ENCODE measurements at places on chromosomes 7 and 10.

- no peak for DNase-seq
These were observed 61.3 kb upstream of the BICC1 start for GRCh38 chr10:58451193-58451889.

- no peak for DNase-seq
These were observed 520.2 kb upstream of the GRM3 start for GRCh38 chr7:86123476-86123875.

DNA sequence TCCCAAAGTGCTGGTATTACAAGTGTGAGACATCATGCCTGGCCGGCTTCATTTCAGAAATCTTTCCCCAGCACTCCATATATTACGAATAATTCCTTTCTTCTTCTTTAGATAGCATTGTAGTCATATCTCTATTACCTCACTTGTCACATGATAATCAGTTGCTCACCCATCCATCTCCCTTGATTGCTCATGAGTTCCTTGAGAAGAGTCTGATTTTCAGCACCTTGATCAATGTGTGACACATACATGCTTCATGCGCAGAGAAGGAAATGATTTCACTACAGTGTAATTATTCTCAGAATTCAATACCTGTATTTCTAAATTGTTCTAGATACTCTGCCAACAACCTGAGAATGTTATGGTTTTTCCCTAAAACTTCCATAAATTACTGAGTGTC is 26.7 kb upstream of the GGCT start:
- no peak for DNase-seq

- DNase-seq: no peak
These were observed 485.8 kb downstream of the PLXDC2 start for GRCh38 chr10:20302033-20302432.

- peak; percentile 29 for DNase-seq
These were observed 267.2 kb downstream of the GLRX3 start for GRCh38 chr10:130403153-130404075.

DNA sequence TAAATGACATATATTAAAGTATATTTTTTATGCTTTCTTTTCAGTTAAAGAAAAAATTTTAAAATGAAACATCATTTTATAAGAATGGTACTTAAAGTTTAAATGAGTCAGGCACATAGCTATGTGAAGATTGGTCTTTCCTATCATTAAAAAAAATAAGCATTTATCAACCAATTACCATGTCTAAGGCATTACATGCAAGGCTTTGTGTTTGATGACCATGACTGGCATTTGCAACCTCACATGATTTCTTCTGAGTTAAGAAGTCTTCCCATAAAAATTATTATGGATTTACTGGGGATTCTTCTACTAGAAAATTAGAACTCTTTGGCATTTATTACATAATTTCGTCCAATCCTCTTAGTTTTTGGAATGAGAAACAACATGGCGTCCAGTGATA is 776.1 kb downstream of the MAGI2 start:
- DNase-seq: no peak

GRCh38 chr7:132655131-132655727 is 79.0 kb upstream of the PLXNA4 start:
- DNase-seq: no peak

GRCh38 chr10:100978121-100978900 is 9.0 kb downstream of the MRPL43 start:
- DNase-seq: peak; percentile 34

- DNase-seq: no peak
These were observed 25.3 kb downstream of the DNMBP start for GRCh38 chr10:99984211-99985034.

DNA sequence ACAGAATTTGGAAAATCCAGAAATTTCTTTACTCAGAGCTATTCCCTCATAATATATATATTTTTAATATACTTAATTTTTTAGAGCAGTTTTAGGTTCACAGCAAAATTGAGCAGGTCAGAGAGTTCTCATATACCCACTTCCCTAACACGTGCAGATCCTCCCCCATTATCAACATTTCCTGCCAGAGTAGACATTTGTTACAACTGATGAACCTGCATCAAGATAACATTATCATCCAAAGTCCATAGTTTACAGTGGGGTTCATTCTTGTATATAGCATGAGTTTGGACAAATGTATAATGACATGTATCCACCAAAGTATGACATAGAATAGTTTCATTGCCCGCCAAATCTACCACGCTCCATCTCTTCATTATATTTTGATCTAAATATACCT is 170.0 kb downstream of the PTEN start:
- DNase-seq: no peak

DNA sequence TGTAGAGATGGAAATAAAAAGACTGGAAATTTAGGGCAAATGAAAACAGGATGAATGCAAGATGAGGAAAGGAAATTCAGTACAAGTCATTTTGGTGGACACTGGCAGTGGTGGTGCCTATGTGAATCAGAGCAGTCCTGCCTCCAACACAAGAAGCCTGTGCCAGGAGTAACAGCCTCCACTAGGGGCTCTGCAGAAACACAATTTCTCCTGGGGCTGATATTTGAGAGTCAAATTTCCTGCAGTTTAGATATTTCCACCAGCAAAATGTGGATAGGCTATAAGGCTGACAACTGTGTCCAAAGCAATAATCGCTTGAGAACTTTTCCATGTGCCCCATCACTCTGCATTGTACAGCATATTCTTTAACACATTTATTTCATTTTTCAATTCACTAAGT is 4.7 kb upstream of the PLXDC2 start:
- DNase-seq: peak; percentile 61

- DNase-seq: no peak
These were observed 7.1 kb upstream of the KCNIP2 start for GRCh38 chr10:101850749-101851148.

DNA sequence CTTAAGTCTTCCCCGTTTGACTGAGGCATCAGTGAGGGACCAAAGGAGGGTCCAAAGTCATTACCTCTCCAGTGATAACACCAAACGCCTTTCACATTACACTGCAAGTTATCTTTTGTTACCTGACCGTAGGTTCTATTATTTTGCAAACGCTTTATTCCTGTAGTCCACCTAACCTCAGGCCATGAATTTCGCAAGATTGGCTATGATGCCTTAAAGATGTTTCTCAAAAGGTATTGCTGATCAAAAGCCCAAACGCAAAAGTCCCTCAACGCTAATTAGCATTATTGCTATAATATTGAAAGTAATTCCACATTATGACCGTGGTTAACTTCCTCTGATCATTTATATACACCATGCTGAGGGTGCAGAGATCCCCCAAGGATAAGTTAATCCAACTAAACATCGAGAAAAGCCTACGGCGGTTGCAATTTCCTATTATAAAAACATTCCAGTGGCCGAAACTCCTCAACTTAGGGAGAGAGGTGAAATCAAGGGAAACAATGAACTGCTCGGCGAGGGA is 649 bp downstream of the DNA2 start:
- no peak for DNase-seq

GRCh38 chr10:96987842-96988175 is 155.7 kb downstream of the LCOR start:
- peak; percentile 76 for DNase-seq

DNA sequence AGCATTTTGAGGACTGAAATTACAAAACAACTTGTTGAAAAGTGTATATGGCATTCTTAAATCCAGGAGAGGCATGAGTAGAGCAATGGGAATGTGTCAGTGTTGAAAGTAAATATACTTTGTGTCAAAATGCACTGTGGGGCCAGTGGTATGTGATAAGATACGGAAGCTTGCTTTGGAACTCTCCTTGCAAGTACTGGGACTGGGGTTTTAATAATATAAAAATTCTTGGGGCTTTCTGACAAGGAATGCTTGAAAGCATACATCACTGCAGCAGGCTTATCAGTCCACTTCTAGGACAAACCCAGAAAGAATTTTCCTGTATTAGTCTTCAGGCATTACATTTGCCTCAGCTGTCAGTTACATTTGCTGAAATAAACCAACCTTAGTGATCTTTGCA is 472.8 kb upstream of the FZD8 start:
- no peak for DNase-seq

GRCh38 chr10:14625192-14625631 is 149.5 kb downstream of the FAM107B start:
- DNase-seq: no peak

GRCh38 chr10:7534480-7534852 is 123.6 kb upstream of the SFMBT2 start:
- DNase-seq: no peak

DNA sequence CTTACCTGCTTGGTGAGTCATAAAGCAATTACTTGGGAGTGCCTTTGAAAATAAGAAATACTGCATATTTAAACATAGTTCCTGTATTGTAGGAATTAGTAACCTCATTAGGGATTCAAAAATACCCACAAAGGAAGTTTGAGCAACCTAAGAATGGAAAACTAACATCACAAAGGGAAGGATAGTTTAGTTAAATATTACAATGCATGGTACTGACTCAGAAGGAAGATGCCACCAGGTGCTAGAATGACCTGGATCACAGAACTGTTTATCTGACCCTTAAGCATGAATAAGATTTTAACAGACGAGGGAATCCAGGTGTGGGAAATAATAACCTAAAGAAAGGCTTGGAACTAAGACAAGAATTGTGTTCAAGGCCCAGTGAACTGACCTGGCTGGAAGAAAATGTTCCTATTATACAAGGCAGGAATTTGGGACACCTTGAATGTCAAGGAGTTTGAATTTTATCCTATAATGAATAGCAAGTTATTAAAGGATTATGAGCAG is 106.4 kb downstream of the GSAP start:
- no peak for DNase-seq

DNA sequence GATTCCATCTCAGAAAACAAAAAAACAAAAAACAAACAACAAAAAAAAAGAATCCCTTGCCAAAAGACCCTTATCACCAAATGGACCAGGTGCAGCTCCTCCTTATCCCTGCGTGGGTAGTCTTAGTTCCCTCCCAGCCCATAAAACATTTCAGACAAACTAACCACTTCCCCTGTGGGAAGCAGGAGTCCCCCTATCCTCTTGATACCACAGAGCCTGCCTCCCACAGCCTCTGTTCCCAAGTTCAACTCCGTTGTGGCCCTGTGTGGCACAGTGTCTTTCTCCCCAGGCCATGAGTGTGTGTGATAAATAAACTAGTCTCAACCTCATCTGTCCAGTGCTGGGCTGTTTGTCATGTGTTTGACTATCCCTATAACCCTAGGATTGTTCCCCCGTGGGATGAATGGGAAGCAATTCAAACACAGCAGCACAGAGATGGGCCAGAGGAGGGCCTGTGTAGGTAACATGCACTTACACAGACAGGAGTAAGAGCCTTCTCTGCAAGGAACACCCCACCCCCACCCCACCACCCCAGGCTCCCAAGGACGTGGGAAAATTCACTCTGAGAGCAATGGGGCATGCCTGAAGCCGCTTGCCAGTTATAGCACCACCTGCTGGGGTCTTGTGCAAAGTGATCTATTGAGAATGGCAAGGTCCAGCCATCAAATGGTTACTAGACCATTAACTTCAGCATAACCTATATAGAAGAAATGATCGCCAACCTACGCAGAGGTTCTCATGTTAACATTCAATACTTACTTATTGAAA is 147.1 kb upstream of the GHITM start:
- DNase-seq: peak; percentile 81

DNA sequence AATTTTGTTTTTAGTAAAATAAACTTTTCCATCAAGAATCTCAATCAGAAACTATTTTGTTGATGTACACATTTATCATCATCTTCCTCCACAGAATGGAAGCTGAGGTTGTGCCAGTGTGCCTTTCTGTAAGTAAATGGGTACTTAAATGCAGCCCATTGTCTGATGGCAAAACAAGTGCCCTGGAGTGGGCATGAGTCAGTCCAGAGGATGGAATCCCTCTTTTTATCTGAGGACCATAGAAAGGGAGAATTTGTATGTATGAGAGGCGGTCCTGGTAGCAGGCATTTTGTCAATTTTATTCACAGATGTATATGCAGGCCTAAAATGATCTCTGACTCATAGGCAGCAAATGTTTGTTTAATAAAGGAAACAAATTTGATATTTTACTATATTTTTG is 102.1 kb upstream of the MAGI2 start:
- no peak for DNase-seq

DNA sequence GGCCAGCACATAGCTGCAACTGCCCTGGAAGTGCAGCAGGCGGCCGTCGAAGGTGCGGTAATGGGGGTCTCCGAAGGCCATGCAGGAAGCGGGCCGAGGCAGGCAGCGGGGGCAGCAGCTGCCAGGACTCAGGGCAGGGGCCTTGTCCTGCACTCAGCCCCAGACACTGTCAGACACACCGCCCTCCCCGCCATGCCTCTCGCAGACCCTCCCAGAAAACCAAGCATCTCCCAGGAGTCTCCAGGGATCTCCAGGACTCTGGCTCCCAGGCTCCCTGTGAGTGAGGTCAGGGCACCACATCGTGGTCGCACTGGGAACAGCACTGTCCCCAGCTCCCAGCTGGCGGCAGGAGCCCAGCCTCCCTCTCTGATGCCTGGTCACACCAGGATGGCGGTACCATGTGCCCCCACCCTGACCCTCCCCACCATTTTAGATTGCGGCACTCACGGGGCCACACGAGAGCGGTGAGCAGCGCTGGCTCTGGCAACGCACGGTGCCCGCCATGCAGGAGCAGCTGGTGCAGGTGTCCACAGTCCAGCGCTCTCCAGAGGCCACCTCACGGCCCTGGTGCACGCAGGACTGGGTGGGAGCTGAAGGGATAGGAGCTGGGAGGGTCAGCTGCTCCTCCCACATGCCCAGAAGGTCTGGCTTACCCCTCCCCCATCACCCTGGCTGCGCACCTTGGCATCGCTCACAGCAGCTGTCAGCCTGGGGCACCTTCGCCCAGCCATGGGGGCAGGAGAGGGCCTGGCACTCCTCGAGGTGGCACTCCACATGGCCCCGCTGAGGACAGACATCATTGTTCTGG is 17.5 kb downstream of the ATP6V1F start:
- DNase-seq: peak; percentile 92

DNA sequence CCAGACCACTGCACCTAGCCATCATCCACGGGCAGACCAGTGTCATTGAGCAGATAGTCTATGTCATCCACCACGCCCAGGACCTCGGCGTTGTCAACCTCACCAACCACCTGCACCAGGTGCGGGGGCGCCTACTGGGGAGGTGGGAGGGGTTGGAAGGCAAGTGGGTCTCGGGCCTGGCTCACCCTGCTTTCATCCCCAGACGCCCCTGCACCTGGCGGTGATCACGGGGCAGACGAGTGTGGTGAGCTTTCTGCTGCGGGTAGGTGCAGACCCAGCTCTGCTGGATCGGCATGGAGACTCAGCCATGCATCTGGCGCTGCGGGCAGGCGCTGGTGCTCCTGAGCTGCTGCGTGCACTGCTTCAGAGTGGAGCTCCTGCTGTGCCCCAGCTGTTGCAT is 4.6 kb downstream of the NFKB2 start:
- DNase-seq: no peak

GRCh38 chr10:118594392-118595063 is 920 bp downstream of the PRLHR start:
- peak; percentile 94 for DNase-seq

- peak; percentile 53 for DNase-seq
These were observed 150.5 kb downstream of the CYP26A1 start for GRCh38 chr10:93224005-93224779.

- DNase-seq: no peak
These were observed 219.8 kb downstream of the TCERG1L start for GRCh38 chr10:131091682-131092081.

- peak; percentile 41 for DNase-seq
These were observed 120.3 kb upstream of the DIP2C start for GRCh38 chr10:809671-810350.

- DNase-seq: peak; percentile 73
These were observed 137.5 kb upstream of the MKLN1 start for GRCh38 chr7:131190146-131190545.
